ENCODE measurements at places on chromosomes 11 and 22.

DNA sequence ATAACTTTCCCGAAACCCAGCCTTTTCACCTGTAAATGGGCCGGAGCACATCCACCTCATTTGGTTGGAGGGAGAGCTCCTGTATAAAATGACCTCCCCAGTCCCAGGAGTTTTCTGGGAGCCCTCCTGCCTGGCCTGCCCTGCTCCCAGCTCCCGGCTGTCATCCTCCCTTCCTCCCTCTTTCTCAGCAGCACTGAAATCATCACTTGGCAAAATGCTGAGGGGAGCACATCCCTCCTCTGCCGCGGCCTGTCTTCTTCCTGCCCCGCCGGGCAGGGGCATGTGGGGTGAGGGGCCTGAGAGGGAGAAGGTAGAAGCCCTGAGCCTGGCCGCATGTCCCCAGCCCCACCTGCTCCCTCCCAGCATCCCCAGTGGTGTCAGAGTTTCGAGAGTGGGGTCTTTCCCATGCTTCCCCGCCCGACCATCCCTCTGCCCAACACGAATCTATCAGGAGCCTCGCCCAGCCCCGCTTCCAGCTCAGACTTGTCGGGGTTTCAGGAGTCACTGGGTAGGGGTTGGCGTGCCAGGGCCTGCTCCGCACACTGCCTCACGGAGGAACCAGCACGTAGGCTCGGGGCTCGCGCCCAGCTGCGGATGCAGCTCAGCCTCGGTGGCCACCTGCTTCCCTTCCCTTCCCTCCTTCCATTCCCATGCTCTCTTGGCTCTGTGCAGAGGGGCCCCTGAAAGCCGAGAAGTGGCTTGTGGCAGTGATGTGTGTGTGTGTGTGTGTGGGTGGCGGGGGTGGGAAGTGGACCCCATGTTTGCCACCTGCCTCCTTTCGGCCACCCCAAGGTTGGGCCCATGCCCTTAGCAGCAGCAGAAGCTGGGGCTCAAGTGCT lies 37.1 kb downstream of the NECTIN1 start:
- DNase-seq = no peak

- no peak for DNase-seq
These were observed 10.5 kb downstream of the COMMD9 start for GRCh38 chr11:36278531-36279282.

DNA sequence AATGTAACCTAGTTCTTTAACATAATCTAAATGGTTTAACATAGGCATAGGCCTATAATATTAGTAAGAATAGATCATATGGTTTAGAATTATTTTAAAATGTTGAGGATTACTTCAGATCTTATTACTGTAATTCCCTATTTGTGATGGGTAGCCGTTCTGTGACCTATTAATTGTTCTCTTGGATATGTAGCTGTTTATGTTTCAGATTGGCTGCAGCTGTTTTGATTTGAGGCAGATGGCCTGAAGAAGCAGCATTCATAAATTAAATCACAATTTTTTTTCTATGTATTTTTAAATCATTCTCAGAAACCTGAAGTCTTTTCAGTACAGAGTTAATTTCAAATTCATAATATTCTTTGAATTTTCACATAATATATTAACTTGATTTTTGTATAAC lies 104.5 kb downstream of the PDE3B start:
- no peak for DNase-seq

- no peak for DNase-seq
These were observed 7.1 kb upstream of the KCNJ11 start for GRCh38 chr11:17395554-17395961.

DNA sequence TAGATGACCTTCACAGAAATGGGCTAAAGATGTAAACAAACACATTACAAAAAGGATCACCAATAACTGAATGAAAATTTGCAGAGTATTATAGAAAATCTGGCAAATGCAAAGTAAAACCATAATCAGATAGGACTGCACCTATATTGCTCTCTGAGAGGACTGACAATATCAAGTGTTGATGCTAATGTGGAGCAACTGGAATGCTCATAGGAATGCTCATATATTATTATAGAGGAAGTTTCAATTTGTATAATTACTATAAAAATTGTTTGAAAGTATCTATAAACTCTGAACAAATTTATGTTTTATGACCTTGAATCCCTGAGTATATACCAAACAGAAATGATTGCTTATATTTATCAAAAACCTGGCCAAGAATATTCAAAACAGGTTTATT lies 18.4 kb upstream of the TEAD1 start:
- no peak for DNase-seq

Measured in dorsolateral prefrontal cortex (tissue), 122 donors.